Fibroblast of mammary gland (primary cell): ENCODE measurements at places on chromosomes 1 and 21.

GRCh38 chr1:26664802-26665201, 31.0 kb upstream of the ARID1A start:
- DNase-seq, result no peak

DNA sequence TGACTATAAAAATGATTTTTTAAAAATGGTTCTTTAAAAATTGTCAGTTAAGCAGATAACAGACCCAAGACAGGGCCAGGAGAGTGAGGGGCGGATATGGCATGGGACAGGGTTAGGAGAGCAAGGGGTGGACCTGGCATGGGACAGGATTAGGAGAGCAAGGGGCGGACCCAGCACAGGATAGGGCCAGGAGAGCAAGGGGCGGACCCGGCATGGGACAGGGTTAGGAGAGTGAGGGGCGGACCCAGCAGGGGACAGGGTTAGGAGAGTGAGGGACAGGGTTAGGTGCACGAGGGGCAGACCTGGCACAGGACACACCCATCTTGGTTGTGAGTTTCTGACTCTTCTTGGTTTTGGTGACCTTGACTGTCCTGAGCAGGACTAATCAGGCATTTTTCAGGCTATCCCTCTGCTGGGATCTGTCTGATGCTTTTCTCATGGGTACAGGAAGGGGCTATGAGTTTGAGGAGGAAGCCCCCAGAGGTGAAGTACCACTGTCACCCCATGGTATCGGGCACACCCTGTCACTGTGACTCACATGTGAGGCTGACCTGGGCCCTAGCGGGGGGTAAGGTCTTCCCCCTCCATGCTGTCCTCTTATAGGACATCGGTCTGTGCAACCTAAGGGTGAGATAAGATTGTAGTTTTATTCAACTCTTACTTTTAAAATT, 159.0 kb upstream of the COL6A1 start:
- DNase-seq, result no peak

DNA sequence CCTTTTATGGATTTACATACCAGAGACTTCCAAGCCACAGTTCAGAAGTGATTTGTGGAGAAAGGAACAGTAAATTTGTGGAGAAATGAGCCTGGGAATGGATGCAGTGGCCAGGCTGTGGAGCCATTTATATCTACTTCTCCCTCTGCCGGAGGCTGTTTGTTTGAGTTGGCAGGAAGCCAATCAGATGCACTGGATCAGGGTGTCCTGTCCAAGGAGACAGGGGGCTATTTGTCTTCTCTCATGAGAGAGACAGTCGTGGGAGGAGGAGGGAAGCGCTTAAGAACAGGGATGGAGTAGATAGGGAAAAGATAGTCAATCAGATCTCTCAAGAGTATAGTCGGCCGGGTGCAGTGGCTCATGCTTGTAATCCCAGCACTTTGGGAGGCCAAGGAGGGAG, 2.8 kb upstream of the HAPLN2 start:
- peak; percentile 54 for DNase-seq

DNA sequence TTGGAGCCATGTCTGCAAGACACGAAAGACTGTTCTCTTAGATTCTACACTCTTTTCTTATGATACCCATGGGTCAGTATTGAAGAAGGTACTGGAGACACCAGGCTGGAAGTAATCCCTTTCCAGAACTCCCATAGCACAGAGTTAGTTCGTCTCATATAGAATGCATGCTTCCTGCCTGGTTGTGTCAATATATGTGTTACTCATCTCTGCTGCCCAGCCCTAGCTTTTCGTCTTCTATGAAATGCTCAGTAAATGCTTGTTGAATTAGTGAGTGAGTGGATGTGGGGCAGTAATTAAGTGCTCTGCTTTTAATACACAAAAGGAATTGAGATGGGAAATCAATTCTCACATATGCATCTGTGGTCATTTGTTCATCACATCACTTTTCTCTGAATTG, 32.1 kb downstream of the ADCY10 start:
- no peak for DNase-seq

GRCh38 chr1:24186711-24186992, 437 bp downstream of the IFNLR1 start:
- DNase-seq, result no peak

DNA sequence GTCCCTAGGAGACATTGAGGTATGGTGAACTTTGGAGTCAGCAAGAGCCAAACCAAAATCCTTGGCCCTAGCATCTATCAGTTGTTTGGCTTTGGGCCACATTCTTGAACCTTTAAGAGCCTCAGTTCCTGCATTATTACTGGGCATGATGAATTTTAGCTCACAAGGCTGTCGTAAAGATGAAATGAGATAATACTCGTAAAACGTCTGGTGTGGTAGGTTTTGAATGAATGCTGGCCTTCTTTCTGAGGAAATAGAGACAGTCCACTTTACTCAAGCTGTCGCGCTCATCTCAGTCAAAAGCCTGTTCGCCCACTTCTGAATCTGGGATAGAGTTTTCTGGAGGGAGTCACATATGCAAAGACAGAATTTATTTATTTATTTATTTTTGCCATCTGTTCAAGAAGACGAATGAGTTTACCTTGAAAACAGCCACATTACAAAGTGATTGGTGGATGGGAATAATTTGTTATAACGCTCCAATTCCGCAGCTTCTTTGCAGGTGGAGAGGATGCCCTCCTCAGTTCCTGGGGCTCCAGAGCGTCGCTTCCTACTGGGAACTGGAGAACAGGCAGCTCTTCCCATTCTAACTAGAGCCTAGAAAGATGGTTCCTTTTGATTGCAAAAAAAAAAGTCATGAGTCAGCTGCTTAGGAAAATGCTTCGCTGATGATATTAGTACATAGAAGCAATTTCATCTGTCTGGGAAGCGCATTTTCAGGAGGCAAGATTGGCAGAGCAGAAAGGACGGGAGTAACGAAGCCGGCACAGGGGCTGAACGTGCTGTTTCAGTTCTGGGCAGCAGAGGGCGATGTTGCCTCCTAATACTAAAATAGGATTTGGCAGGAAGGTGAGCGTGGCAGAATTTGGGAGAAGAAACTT, 49.9 kb upstream of the CYP2J2 start:
- DNase-seq, result peak; percentile 70

- no peak for DNase-seq
Measured at GRCh38 chr1:61962631-61963030, 220.4 kb downstream of the PATJ start.

DNA sequence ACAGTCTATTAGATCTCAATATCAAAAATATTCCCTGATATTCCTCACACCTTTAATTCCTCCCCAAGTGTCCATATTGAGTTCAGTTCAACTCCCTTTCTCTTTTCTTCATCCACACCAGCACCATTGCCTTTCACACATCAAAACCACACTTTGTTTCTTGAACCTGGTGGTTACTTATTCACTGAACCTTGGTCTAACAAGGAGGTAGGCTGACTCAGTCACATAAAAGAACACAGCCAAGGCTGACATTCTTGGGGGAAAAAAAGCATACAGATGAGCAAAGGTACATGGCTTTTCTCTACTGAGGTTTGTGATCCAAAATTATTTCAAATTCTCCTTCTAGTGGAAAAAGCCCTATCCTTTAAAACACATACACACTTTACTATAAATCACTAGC, 131.7 kb upstream of the USH2A start:
- no peak for DNase-seq

GRCh38 chr1:201481761-201482493, 12.9 kb upstream of the PHLDA3 start:
- DNase-seq, result peak; percentile 79

- no peak for DNase-seq
Measured at GRCh38 chr1:38586993-38587646, 272.5 kb downstream of the RRAGC start.

DNA sequence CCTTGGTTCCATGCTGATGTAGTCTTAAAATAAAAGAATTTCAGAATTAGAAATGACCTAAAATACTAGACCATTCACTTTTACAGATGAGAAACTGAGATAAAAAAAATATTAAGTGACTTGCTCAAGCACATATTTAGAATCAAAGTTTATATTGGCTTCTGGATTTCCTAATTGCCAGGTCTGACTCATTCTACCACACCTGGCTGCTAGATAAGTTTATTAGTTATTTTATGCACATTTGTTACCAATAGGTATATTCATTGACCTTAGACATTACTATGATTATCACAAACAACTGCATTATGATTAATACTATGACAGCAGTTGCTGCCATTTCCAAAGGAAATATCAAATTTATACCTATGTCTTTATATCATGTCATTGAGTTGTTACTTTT, 497.5 kb downstream of the RWDD3 start:
- DNase-seq, result no peak

- DNase-seq, result no peak
Measured at GRCh38 chr1:211200311-211200710, 58.9 kb upstream of the RCOR3 start.

GRCh38 chr1:220426989-220427388, 100.9 kb upstream of the MARK1 start:
- peak; percentile 40 for DNase-seq

DNA sequence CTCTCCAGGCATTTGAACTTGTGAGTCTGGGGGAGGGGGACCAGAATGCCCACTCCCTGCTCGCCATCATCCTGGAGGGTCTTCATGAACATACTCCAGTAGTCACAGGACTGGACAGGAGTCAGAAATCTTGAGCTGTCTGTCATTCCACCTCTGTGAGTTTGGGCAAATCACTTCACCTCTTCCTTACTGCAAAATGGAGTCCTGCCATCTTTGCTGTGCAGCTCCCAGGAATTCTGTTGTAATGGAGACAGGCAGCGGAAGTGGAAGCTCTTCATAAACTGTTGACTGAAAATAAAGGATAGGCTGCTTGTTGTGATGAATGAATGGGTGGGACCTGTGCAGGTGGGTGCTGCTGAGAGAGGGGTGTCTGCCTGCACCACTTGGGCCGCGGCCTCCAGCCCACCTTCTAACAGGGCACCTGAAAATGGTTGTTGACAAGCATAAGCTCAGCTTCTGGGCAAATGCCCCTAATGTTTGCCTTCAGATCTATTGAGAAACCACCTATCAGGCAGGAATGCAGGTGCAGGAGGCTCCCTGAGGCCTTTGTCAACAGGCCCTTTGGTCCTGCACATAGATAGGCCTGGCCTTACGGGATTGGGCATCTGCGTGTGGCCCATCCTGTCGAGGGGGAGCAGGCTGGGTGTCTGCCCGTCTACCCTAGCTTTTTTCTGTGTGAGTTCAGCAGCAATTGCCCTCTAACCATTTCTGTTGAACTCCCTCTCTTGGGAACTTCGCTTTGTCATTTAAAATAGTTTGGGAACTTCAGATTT, 321.0 kb downstream of the RPS6KC1 start:
- no peak for DNase-seq

- DNase-seq, result no peak
Measured at GRCh38 chr1:208510192-208510952, 266.2 kb upstream of the PLXNA2 start.

GRCh38 chr21:46035809-46036695, 54.5 kb downstream of the COL6A1 start:
- DNase-seq, result peak; percentile 94

DNA sequence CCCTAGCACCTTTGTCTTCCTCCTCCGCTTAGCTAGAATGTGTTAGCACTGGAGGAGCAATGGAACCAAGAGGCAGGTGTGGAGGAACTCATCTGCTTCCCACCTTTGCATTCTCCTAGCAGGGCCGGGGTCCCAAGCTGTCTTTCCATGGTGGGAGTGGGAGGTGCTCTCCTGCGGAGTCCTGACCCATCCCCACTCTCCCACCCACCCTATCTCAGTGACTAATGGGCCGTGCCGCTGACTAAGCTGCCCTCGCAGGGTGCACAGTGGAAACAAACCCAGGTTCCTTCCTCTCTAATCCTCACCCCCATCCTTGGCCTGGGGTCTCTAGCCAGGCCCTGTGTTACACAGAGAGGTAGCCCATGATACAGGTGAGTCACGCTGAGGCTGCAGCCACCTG, 177.5 kb downstream of the HIVEP3 start:
- DNase-seq, result no peak

- peak; percentile 80 for DNase-seq
Measured at GRCh38 chr1:153697191-153698019, 18.9 kb downstream of the NPR1 start.

GRCh38 chr1:230026572-230026971, 40.5 kb upstream of the GALNT2 start:
- no peak for DNase-seq

DNA sequence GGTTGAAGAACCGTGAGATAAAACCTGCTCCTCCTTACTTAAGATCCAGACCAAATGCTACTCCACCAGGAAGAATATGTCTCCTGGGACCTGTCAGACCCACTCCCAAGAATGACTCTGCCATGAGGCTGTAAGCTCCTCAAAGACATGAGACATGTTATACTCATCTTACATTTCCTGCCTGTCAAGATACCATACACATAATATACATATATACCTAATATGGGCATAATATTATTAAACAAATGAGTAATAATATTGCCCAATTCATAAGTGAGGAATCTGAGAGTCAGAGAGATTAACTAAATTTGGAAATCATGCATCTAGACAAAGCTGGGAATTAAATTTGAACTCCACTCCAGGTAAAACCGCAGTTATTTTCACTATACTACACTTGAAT, 634.9 kb downstream of the LMO4 start:
- DNase-seq, result peak; percentile 64

GRCh38 chr1:21344098-21344749, 54.0 kb upstream of the ECE1 start:
- no peak for DNase-seq

GRCh38 chr1:110610084-110610483, 3.9 kb upstream of the KCNA2 start:
- no peak for DNase-seq

DNA sequence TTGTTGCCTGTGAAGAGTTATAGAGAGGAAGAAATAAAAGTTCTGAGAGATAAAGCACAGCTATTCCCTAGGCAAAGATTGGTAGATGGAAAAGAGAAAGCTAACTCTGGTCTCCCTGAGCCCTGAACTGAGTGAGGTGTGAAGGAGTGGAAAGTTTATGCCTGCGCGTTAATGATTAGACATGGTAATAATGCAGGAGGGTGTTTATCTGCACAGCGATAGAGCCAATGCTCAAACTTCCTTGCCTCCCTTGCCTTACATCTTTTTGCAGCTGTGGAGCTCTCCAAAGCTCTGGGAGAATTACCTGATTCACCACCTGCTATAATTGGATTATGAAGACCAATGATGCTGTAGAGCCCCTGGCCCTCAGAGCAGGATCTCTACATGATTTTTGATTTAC, 32.8 kb upstream of the CHRM3 start:
- DNase-seq, result no peak

GRCh38 chr1:149848340-149849110, 50.8 kb upstream of the BOLA1 start:
- peak; percentile 7 for DNase-seq

DNA sequence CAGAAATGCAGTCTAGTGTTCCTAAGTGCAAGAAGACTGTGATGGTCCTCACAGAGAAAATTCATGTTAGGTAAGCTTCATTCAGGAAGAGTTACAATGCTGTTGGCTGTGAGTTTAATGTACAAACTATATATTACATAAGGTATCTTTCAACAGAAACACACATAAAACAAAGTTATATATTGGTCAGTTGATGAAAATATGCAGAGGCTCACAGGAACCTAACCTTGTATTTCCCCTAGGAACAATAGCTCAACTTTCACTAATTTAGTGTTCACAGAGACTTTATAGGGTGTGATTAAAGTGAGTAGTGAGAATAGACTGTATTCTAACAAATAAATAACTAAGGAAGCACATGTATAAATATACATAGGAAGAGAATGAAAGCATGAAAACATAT, 676.9 kb upstream of the ADGRL4 start:
- DNase-seq, result no peak

- no peak for DNase-seq
Measured at GRCh38 chr1:214006845-214007244, 19.1 kb downstream of the PROX1 start.
